Activated CD4-positive, alpha-beta T cell treated with anti-CD3 and anti-CD28 coated beads for 24 hours (primary cell): ENCODE measurements at places on chromosomes 4 and X.

- no peak for DNase-seq
Observed at GRCh38 chr4:6991771-6992557, 51.2 kb upstream of the TADA2B start.

DNA sequence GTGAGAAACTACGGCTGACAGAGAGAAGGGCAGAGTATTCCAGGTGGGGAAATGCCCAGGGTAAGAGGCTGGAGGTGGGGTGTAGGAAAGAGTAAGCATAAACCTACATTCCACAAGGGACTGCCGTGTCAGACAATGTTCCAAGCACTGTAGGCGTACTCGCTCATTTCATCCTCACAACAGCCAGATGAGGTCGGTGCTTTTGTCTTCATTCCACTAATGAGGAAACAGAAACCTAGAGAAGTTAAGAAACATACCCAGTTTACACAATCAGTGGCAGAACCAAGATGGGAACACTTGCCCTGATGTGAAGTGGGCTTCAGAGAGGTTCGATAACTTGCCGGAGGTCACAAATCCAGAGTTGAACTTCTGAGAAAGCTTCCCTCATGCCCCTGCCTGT is 4.6 kb downstream of the SASH3 start:
- DNase-seq = no peak

DNA sequence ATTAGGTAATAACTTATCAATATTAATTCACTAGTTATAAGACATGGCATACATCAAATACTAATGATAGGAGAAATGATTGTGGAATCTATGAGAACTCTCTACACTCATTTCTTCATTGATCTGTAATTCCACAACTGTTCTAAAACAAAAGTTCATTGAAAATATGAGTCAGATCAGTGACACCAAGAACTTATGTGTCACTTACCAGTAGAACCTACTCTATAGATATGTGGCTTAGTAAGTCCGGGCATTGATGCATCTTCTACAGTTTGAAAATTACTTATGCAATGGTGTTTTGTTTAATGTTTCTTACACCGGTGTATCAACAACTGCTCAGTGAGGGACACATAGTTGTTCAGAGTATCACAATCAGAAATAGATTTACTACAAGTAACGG is 520.3 kb downstream of the ARAP2 start:
- DNase-seq = no peak

- no peak for DNase-seq
Observed at GRCh38 chr4:48799157-48799556, 19.1 kb upstream of the FRYL start.

GRCh38 chr4:8700531-8700930 is 108.0 kb downstream of the CPZ start:
- no peak for DNase-seq

DNA sequence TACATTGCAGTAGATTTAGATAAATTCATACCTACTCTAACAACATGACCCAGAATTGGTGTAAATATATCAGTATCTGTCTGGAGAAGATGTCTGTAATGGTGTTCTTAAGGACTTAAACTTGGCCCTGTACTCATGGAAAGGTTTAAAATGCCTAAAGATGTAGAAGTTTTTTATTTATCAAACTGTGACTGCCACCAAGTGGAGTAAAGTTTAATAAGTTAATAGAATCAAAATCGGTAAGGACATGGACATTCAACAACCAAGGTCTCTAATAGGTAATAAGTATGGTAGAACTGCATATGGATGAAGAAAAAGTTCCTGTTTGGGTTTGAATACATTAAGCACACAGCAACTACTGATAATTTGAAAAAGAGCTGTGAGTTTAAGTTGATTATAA is 474.0 kb upstream of the NDST3 start:
- DNase-seq = no peak

GRCh38 chr4:40190465-40190864 is 6.4 kb upstream of the RHOH start:
- DNase-seq = no peak

DNA sequence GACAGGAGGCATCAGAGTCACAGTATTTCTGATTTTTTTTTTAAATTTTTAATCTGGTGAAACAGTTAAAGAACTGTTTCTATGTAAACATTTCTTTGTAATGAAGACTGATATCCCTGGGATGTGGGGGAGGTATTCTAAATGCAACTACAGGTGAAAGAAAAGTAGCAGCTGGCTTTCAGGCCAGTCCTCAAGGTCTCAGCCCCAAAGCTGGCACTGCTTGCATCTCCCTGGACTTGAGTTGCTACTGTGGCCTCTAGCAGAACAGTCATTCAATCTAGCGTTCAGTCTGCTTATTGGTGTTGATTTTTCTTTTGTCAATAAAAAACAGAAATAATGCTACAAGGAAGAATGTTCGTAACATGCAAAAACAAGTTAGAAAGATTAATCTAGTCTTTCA is 4.9 kb downstream of the MBNL3 start:
- no peak for DNase-seq

- DNase-seq = no peak
Observed at GRCh38 chrX:69309074-69309792, 144.0 kb upstream of the PJA1 start.

GRCh38 chr4:41528512-41529205 is 9.3 kb upstream of the LIMCH1 start:
- no peak for DNase-seq

DNA sequence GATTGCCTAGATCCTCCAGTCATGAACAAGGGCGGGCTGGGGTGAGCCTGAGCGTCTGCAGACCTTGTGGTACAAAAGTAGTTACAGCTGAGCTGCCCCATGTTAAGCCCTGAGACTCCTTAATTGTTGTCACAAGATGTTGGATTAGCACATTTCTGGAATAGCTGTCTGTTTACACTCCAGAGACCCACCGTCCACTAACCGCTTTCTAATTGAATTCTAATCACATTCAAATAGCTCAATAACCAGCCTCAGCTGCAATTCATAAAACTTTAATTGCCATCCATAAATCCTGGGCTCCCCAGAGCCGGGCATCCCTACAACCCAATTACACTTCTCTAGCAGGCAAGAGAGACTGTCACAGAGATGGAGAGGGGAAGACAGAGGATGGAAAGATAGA is 1.6 kb upstream of the GSX2 start:
- no peak for DNase-seq

DNA sequence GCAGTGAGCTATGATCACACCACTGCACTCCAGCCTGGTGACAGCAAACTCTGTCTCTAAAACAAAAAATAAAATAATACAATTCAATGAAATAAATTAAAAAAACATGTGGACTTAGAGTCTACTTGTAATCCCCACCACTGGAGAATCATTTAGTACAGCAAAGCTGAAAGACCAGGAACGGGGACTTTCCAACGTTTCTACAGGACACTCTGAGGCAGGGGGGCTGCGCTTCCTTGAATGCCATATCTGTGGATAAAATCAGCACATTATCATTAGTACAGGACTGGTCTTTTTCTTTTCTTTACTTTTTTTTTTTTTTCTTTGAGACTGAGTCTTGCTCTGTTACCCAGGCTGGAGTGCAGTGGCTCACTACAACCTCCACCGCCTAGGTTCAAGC is 124.8 kb downstream of the MXRA5 start:
- DNase-seq = no peak

- DNase-seq = no peak
Observed at GRCh38 chr4:70666369-70666768, at the start of gene JCHAIN. Gene JCHAIN, minus strand, starts transcription at chr4:70666508. Its CDS starts 18 bp downstream, at chr4:70666490.

- no peak for DNase-seq
Observed at GRCh38 chrX:124488412-124489161, 142.2 kb downstream of the SH2D1A start.

DNA sequence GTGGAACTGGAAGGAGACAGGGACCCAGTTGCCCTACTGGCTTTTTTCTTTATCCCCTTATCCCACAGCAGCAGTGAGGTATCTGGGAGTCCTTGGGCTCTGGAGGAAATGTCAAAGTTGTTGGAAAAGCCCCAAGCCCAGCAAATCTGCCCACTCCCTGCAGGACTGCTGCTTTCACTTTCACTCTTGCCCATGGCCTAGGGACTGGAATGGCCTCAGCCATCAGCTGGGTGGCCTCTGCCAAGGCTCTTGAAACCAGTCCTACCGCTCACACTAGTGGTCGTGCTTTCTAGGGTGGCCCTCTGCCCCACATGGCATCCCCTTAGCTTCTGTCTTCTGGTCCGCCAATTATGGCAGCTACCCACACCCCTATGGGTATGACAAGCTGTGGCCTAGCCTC is 9.7 kb upstream of the RHOXF1 start:
- no peak for DNase-seq

DNA sequence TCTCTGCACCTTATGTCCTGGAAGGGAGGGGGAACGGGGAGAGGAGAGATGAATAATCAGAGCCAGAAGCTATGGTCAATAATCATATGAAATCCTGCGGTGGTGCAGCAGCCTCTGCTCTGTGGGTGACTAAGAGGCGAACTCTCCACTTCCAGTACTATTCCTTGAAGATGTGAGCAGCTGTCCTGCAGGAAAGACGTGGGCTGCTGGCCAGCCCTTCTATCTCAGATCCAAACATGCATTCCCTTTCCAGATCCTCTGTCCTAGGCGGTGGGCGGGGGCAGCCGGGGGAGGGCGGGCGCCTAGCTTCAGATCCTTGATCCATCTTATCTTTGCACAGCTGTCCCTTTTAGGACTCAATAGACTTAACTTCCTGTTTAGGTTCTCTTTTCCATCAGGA is 34.5 kb downstream of the SPINK2 start:
- no peak for DNase-seq

DNA sequence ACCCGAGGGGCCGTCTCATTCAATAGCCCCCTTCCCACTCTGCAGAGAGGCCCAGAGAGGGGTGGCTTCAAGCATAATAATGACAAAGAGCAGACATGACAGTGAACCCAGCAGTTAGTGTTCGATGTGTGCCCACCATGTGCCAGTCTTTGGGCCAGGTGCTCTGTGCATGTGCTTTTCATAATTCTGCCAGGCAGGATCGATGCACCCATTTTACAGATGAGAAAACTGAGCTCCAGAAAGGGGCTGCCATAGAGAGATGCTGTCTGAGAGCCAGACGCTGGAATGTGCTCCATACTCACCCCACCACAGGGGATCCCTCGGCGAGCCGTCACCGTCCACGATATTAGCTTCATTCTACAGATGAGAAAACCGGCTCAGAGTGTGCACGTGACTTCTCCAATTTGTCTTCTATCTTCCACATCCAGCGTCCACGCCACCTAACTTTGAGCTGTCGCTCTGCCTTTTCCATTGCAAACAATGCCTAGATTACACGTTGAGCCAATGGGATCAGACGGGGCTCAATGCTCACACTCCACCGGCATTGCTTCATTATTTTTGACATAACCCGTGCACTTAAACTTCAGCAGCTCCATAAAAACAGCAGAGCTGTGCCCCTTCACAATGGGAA is 8.2 kb downstream of the ADRA2C start:
- no peak for DNase-seq

DNA sequence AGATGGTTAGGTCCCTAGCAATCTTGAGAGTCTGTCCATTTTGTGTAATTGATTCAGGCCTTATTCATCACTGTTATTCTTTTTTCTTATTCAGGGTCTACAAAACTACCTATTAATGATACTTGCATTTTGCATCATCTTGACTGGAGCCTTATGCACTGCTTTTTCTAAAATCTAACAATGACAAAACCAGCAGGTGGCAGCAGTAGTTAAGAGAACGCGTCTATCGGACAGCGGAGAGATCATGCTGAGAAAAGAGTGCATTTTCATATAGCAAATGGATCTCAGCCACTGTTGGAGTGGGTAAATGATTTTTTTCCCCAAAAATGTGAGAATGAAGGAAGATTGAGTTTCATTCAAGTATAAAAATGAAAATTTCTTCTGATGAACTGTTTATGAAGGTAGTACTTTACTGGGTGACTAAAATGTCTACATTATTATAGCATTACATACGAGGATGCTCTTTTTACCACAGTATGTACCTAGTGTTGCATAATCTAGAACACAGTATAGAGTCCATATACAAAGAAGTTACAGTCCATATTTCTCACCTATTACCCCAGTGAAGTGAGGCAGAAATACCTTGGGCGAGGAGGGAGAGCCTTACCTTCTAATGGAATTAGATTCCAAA is 43.2 kb downstream of the TMEM144 start:
- no peak for DNase-seq

- no peak for DNase-seq
Observed at GRCh38 chr4:110211007-110211769, 12.8 kb upstream of the ELOVL6 start.

DNA sequence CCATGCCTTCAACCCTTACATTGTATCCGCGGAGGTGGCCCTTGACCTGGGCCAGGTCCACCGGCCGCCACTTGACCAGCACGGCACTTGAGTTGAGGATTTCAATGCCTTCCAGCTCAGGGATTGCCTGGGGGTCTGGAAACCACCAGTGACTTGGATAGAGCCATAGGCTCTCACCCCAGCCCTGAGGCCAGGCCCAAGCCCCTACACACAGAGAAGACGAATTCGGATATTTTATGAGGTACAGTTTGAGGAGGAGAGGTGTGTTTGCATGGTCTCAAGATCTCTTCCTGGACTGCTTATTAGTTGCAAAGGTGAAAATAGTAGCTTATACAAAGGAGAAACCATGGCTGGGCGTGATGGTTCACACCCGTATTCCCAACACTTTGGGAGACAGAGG is 20.3 kb downstream of the L1CAM start:
- no peak for DNase-seq

GRCh38 chr4:89509708-89510281 is 202.2 kb upstream of the GPRIN3 start:
- DNase-seq = no peak

DNA sequence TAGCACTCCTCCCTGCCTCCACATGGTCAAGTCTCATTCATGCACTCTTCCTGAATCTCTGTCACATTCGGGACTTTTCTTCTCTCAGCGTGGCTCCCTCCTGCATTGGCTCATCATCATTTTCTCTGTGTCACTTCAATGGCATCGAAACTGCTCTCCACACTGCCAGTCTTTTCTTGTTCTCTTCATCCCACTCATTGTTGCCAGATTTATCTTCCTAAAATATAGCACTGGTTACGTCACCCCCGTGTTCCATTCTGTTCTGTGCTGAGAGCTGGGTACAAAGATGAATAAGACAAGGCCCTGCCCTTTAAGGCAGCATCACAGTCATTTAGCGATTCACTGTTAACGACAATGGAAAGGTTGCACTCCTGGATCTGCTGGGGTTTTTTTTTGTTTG is 174.4 kb upstream of the TBC1D9 start:
- DNase-seq = no peak

GRCh38 chr4:42357325-42357724 is 40.0 kb upstream of the SHISA3 start:
- DNase-seq = no peak

GRCh38 chr4:126850286-126850685 is 782.5 kb upstream of the INTU start:
- DNase-seq = no peak

- no peak for DNase-seq
Observed at GRCh38 chrX:16885628-16886027, 15.5 kb upstream of the RBBP7 start.

DNA sequence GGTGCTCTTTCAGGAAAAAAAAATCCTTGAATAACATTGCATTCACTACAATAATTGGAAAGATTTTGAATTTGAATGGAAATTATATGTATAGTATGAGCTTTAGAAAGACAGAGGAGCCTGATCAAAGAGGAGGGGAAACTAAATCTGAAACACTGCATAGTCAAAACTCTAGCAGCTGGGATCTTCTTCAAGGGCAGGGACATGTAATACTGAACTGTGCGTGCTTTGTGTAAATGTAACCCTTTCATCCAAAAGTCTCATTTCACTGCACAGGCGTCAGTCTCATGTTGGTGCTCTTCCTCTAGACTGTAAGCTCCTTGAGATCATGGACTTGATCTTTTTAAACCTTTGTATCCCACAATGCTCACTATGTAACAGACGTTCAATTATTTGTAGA is 212.0 kb upstream of the JADE1 start:
- no peak for DNase-seq

- no peak for DNase-seq
Observed at GRCh38 chrX:97639526-97639925, 755.8 kb downstream of the RPA4 start.
